Sciatic nerve (tissue), 2 donors: ENCODE measurements at places on chromosomes 4 and X.

DNA sequence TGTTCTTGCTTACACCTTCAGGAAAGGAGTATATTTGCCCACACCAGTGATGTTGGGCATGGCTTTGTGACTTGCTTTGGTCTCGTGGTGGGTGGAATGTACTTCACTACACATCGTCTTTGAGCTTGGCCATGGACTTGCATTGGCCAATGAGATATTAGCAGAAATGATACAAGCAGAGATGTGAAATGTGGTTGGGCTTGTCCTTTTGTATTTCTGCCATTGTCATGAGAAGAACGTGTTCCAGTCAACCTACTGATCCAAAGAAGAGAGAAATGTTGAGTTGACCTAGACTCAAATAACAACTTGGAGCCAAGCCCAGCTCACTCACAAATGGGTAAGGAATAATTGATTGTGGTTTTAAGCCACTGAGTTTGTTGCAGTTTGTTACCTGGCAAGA lies 138.4 kb upstream of the ARX start:
- DNase-seq = no peak

GRCh38 chr4:122053186-122053585 lies 98.9 kb upstream of the BLTP1 start:
- DNase-seq = no peak

- DNase-seq = no peak
Measured at GRCh38 chr4:140098455-140099160, 55.4 kb downstream of the MAML3 start.

- no peak for DNase-seq
Measured at GRCh38 chrX:30504309-30504708, 73.3 kb downstream of the TASL start.

DNA sequence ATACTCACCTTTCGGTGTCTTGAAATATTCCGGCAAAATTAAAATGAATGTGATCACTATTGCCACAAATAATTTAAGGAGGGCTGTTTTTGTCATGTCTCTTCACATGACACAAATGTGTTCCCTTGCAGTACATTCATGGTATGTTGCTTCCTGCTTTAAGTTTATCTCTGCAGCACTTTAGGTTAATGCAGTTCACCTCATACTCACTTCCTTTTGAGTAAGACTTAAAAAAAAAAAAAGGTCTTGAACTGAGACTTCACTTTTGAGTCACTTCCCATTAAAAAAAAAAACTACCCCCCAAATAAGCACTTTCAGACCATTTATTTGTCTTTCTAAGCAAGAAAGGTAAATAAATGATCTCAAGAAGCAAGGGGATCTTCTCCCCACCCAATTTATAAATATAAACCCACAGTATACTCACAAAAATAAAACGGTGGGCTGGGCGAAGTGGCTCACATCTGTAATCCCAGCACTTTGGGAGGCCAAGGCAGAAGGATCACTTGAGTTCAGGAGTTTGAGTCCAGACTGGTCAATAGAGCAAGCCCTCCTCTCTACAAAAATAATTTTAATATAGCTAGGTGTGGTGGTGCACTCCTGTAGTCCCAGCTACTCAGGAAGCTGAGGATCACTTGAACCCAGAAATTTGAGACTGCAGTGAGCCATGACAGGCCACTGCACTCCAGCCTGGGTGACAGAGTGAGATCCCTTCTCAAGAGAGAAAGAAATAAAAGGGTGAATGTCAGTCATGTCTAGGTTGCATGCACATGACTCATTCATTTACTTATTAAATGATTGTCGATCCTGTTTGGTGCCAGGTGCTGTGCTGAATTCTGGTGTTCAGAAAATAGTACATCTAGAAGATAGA lies at the start of gene TMEM156:
Gene TMEM156 (minus strand): TSS at position 192 of the 868 bp plus-strand sequence. CDS start 96 bp downstream, at position 96.
- DNase-seq = no peak

DNA sequence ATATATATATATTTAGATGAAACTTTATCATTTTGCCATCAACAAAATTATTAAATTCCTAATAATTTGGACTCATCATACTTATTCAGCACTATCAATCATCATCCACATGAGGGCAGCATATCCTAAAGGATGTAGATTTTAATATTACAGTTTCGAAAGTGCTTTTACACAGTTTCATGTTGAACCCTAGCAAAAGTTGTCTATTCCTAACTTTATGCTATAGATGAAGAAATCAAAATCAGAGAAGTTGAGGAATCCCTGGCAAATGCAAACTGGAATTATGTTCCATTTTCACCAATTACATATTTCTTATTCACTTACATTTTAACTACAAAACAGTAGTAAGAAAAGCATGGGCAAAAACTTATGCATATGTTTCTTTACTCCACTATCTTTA lies 36.6 kb upstream of the UGT2A1 start:
- no peak for DNase-seq

GRCh38 chrX:83759872-83760271 lies 101.1 kb upstream of the CYLC1 start:
- DNase-seq = no peak

GRCh38 chrX:65635822-65636221 lies 31.6 kb upstream of the MSN start:
- no peak for DNase-seq

DNA sequence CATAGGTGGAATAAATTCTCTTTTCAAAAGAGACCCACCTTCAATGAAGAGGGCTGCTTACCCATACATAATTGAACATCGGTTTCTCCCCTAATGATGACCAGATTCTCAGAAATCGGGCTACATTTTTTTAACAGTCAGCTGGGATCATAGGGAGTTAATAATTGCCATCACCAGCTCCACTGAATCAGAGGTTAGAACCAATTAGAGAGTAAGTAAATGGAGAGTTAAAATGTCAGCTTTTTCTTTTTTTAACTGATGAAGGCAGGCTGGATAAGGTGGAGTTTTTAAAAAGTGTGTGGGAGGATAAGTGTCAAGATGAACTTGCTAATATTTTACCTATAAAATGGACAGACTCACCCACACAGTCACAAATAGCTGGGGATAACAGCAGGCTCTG lies 584.5 kb upstream of the NR3C2 start:
- no peak for DNase-seq

- DNase-seq = no peak
Measured at GRCh38 chr4:4851081-4851480, 8.4 kb upstream of the MSX1 start.

DNA sequence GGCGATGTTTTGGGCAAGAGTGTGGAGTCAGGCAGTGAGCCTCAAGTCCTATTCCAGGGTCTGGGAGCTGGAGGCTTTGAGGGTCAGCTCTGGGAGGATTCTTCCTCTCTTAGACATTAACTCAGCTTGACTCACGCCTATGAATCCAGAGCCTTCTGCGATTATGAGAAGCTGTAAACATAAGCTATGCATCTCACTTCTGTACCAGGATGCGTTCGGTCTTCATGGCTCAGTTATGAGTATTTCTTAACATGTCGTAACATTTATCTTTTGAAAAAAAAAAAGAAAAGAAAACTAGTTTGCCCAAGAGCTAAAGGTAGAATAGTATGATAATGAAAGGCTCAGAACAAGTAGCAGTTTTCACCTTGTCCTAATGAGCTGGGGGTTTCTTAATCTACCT lies 4.6 kb downstream of the SHROOM2 start:
- no peak for DNase-seq

- DNase-seq = no peak
Measured at GRCh38 chr4:56681853-56682525, 893 bp upstream of the HOPX start.

GRCh38 chr4:30870513-30870912 lies 150.3 kb downstream of the PCDH7 start:
- DNase-seq = no peak
